Sciatic nerve (tissue), 2 donors: ENCODE measurements at places on chromosomes 1 and 21. TPM values are rescaled to one million over a fixed set of nuclear protein-coding genes. Genes with fewer than 3 reads are reported as not detected.

The LCE1B gene
- not detected for total RNA-seq

The EFNA3 gene
- 2.4 TPM for total RNA-seq

DNA sequence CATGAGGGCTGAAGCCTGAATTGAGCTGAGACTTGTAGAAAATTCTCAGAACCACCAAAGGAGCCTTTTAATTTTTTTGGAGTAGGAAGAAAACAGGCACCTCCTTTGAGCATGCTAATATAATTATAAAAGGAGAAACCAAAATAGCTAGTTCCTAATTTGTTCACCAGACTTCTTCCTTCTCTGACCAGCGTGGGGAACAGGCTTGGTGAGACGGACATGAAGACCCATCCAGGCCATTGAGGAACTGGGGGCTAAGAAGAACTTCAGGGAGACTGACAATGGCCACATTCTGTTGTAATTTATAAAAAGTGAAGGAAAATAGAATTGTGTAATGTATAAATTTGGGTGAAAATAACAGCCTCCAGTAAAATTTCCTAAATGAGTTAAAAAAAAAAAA lies 62.6 kb downstream of the MAN1C1 start:
- DNase-seq: no peak

DNA sequence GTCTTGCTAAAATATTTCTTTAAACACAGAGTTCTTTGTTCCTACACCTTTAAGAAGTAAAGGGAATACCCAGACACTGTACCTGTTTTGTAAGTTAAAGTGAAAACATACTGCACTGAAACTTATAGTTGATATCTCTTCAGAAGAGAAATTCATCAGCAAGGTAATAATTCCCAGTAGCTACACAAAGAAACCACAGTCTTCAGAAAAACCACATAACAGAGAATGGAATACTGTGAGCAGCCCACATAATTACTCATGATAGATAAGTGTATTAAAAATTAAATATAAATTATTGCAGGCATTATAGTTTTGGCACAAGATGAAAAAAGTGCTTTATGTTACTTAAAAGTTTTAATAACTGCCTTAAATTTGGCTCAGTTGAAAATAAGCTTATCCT lies 276.6 kb downstream of the SETD4 start:
- DNase-seq: no peak

DNA sequence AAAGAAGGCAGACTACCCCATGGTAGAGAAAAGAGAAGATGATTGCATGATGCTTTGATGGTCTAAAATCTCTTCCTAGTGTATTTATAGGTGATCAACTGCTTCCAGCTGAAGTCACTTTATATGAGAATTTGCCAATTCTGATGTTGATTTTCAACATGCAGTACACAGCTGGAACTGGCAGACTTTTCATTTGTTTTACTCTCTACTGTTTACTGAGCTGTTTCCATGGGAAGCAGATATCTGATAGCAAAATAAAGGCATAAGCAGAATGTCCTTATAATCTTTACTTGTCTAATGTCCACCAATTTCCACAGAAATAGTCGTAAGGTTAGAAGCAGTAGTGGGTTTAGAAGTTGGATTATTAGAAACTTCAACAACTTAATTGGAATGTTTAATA lies 74.9 kb downstream of the SYDE2 start:
- DNase-seq: no peak

DNA sequence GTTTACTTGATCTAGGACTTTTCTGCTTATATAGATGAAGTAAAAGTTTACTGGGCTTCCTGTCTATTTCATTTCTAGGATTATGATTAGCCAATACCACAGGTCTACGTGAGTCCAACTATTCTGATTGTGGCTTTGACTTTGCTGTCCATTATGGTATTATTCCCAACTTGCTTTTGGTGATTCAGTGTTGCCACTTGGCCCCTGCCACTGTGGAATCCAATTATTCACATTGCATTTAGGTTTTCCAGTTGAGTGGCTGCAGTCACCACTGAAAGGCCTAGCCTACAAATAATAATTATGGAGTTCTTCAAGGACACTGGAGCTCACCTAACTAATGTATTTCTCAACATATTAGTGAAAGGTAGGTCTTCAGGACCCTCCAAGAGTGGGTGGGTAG lies 574.3 kb upstream of the USP24 start:
- no peak for DNase-seq

- no peak for DNase-seq
These were observed 996 bp upstream of the MGST3 start for GRCh38 chr1:165629848-165630628.

GRCh38 chr1:115251856-115252255 lies 86.2 kb downstream of the NGF start:
- no peak for DNase-seq

- DNase-seq: no peak
These were observed 78.7 kb downstream of the SSBP3 start for GRCh38 chr1:54327386-54328065.

- no peak for DNase-seq
These were observed 712.1 kb downstream of the LTN1 start for GRCh38 chr21:28280611-28281010.

DNA sequence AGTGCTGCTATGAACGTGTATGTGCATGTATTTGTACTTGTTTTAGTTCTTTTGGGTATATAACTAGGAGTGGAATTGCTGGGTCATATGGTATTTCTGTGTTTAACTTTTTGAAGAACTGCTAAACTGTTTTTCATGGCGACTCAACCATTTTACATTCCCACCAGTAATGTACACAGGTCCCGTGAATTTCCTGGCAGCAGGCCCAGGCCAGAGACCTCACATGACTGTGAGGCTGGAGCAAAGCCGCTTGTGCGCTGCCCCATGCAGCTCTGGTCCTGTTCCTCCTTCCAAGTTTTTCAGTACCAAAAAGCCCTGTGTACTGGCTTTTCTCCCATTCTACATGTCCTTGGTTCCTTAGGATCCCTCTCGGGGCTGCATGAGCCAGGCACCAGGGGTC lies 29.6 kb downstream of the ACOT11 start:
- peak; percentile 87 for DNase-seq
